ENCODE measurements at places on chromosomes 11 and 22.

GRCh38 chr11:124923296-124923695 lies 4.2 kb downstream of the HEPN1 start:
- DNase-seq = no peak

- no peak for DNase-seq
Measured at GRCh38 chr11:30683176-30683575, 97.0 kb upstream of the MPPED2 start.

DNA sequence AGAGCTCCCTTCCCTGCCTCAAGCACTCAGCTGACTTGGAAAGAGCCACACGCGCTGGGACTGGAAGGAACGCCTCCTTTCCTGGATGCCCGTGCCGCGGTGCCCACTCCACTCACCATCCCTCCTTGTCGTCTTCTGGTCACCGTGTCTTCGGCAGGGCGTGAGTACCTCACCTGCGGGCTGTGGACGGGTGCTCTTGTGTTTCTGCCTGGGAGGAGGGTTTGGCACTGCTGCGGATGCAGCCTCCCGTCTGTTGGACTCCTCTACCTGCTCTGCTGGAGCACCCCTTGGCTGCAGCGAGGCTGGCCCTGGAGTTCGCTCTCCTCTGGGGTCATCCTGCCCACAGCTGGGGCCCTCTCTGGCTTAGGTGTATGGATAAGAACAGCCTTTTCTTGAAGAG lies 612.7 kb downstream of the BRD1 start:
- no peak for DNase-seq

GRCh38 chr11:28808771-28809170 lies 700.6 kb downstream of the METTL15 start:
- no peak for DNase-seq

DNA sequence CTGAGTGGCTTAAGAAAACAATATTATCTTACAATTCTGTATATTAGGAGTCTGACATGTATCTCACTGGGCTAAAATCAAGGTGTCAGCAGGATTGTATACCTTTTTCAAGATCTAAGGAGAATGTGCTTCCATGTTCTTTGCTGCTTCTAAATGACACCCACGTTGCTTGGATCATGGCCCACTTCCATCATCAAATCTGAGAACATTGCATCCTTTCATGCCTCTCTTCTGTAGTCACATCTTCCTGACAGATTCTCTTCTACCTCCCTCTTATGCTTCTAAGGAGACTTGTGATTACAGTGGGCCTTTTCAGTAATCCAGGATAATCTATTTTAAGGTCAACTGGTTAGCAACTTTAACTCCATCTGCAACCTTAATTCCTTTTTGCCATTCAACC lies 499.4 kb downstream of the FAM181B start:
- no peak for DNase-seq

DNA sequence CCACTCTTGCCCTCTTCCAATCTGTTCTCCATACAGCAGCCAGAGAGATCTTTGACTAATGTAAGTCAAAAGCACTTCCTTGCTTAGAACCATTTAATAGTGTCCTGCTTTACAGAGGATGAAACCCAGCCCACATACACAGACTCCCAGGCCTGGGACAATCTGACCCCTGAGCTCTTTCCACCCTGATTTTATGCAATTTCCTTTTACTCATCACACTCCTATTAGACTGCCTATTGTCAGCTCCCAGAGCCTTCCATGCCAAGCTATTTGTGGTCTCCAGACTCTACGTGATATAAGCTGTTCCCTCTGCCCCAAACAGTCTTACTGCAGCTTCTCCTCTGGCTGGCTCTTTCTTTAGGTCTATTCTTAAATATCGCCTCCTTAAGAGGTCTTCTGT lies 28.1 kb downstream of the ME3 start:
- no peak for DNase-seq

DNA sequence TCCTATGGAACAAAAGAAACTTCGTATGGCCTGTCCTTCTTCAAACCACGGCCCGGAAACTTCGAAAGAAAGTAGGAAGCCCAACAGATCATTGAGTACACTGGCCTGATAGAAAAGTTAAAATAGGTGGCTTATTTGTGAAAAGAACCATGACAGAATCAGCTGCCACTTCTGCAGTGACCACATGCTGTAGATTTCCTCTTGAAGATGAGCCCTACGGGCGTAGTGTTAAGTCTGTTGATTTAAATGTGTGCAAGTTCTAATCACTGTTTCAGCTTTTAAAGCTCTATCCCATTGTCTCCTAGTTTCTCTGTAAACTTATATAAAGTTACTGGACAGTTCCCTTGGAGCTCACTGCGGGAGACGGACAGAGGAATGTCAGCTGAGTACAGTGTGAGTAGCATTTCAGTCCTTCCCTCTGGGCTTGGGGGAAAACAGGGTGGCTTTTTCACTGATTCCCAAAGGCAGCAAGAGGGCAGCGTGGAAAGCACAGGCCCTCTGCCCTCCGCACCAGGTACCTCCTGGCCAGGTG lies 17.8 kb downstream of the SAMM50 start:
- no peak for DNase-seq

- no peak for DNase-seq
Measured at GRCh38 chr11:110565357-110566336, 135.9 kb downstream of the FDX1 start.

GRCh38 chr11:134508219-134508990 lies 96.4 kb upstream of the B3GAT1 start:
- DNase-seq = no peak

GRCh38 chr11:63845911-63846310 lies 7.0 kb downstream of the MARK2 start:
- no peak for DNase-seq

GRCh38 chr22:50673231-50674129 lies 857 bp downstream of the SHANK3 start:
- no peak for DNase-seq

DNA sequence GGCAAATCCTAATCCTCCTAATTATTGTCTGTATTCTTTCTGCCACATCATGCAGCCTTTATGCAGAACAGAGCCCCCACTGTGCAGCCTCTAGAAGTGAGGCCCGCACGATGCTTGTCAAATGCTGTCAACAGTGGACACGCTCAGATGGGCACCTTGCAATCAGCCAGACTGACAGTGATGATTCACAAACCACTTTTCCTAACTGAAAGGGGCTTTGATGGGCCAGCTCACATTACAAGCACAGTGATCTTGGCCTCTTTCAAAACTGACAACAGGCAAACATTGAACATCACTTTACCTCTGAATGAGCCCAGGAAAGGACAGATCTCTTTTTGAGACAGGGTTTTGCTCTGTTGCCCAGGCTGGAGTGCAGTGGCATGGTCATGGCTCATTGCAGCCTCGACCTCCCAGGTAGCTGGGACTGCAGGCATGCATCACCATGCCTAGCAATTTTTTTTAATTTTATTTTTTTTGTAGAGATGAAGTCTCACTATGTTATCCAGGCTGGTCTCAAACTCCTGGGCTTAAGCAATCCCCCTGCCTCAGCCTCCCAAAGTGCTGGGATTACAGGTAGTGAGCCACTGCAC lies 18.0 kb upstream of the E2F8 start:
- no peak for DNase-seq

- DNase-seq = no peak
Measured at GRCh38 chr11:6719576-6719975, 36.4 kb upstream of the MRPL17 start.
